Left forelimb (tissue), 1 donor: ENCODE measurements at places on chromosomes 16 and 17.

DNA sequence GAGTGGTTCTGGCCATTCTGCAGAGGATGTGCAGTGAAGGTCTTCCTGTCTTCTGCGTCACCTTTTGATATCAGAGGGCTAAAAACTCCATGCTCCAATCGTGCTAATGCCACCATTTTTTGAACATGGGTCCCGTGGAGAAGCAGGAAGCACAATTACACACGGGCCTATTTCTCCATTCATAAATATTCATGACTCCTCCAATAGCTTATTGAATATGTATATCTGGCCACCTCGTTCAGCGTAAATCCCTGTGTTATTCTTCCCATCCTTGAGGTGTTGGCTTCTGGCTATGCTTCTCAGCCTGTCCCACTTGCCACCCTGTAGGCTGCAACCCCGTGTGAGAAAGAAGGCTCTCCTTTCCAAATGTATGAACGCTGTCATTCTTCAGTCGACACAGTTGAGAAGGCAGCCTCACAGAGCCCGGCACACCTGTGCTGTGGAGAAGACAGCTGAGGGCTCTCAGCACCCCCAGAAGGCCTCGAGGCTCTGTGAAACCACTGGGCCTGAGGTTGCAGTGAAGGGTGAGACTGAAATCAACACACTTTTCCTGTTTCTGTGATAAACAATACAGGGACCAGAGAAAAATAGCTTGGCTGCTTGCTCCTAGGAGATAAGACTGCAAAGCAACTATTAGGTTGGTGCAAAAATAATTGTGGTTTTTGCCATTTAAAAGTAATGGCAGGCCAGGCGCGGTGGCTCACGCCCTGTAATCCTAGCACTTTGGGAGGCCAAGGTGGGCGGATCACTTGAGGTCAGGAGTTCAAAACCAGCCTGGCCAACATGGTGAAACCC lies 4.9 kb upstream of the ANKRD40CL start:
- peak; percentile 26 for DNase-seq

DNA sequence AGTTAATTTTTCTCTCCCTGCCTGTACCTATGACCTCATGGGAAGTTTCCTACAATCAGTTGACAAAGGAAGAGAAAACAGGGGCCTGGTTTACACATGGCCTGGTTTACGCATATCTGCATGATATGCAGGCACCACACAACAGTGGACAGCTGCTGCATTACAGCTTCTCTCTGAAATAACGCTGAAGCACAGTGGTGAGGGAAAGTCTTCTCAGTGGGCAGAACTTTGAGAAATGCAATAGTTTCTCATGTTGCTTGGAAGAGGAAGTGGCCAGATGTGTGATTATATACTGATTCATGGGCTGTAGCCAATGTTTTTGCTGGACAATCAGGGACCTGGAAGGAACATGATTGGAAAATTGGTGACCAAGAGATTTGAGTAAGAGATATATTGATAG lies 324.1 kb upstream of the GOT2 start:
- no peak for DNase-seq

DNA sequence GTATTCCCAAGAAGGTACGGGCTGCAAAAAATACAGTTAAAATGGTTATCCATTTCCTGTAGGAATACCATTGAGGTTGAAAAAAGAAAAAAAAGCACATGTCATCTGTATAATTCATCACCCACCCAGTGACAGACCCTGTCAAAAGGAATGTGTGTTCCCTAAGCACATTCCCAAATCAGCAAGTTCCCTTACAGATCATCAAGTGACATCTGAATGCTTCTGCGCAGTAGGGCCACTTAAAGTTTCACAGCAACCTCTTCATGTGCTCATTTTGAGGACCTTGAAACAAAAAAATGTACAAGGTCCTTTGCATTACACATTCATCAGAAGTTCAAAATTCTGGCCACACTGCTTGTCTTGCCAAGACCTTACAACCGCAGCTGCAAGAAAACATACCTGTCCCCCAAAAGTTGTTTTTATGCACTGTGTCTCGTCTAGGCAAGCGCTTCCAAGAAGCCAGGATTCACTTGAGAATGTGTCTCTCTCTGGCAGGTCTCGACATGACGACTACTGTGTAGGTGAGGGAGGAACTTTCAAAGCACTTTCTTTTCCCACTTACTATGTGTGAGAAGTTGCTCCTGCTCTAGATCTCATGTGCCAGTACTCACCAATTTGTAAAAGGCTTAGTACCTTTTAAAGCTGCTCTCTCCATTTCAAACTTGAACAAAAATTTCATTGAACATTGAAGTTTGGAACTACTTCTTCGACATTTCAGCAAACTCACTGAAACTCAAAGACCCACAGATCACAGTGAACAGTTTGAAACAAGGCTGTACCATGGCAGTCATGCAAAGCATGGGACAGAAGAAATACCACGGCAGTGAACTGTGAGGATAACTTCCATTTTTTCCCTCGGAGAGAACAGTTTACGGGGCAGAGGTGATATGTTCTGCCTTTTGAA lies 4.3 kb upstream of the POLG2 start:
- DNase-seq: no peak

DNA sequence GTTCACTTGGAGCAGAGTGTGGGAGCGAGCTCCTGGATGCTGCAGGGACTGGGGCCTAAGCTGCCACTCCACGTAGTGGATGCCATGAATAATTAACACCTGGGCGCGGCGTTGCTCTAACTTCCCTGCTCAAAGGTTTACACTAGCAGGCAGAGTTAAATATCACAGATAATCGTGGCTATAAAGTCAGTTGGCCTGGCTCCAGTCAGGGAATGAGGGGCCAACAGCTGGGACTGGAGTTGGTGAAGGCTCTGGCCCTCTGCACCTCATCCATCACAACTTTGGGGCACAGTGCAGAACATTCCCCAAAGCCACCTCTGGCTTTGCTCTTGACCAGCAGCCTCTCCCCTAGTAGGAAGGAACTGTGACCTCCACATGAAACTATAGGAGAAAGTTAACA lies 10.9 kb downstream of the HOXB4 start:
- no peak for DNase-seq

DNA sequence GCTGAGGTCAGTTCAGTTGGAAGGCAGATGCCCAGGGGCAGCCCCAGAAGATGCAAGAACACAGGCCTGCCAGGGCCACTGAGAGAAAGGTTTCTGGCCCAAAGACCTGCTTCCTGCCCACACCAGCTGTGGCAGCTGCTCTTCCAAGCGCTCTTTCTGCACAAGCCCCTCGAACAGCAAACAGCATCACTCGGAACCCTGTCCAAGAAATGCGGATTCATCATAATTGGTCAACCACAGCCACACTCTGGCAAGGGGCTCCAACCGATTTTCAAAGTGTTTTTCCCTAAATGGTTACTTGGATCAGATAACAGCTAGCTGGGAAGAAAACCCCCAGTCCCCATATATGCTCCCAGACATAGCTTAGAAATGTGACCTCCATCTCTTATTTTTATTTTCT lies 71.1 kb upstream of the DNAH17 start:
- no peak for DNase-seq

GRCh38 chr16:87580855-87581261 lies 21.4 kb upstream of the JPH3 start:
- DNase-seq: no peak

DNA sequence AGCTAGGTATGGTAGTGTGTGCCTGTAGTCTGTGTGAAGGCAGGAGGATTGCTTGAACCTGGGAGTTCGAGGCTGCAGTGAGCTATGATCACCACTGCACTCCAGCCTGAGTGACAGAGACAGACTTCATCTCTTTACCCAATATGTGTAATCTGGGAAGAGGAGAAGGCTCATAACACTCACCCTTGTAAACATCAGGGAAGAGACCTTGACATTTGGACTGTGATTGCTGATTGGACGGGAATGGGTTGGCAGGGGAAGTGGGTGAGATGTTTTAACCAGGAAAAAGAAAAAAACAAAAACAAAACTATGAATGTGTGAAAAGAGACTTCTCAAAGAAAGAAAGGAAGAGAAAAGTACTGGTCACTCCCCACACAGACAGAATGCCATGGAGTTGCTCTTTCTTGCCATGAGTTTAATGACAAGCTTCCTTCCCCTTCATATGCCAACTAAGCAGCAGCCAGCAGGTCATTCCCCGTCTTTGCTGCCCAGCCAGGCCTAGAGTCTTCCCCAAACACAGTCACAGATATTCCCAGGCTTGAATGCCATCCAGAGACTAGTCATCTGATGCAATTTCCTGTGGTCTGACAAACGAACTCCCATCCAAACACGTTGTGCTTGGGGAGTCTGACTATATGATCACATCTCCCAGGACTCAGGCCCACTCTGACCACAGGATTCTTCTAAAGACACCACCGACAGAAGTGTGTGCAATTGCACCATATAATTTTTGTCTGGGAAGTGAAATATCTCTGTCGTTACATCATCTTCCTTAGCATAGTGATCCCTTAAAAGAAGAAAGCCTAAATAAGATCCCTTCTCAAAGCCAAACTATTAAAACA lies 3.6 kb upstream of the XAF1 start:
- DNase-seq: no peak

DNA sequence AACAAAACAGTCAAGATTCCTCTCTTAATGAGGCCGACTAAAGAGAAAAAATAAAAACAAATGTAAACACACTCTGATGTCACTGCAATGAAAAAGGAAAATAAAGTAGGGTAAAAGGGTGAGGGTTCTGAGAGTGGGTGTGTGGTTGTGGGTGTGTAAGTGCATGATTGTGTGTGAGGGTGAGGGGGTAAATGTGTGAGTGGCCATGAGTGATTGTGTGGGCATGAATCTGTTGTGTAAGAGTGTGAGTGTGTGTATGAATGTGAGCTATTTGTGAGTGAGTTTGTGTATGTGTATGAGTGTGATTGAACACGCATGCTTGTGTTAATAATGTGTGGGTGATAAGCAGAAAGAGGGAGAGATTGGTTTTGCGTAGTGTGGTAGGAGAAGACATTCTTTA lies 132.8 kb downstream of the CDH11 start:
- no peak for DNase-seq

DNA sequence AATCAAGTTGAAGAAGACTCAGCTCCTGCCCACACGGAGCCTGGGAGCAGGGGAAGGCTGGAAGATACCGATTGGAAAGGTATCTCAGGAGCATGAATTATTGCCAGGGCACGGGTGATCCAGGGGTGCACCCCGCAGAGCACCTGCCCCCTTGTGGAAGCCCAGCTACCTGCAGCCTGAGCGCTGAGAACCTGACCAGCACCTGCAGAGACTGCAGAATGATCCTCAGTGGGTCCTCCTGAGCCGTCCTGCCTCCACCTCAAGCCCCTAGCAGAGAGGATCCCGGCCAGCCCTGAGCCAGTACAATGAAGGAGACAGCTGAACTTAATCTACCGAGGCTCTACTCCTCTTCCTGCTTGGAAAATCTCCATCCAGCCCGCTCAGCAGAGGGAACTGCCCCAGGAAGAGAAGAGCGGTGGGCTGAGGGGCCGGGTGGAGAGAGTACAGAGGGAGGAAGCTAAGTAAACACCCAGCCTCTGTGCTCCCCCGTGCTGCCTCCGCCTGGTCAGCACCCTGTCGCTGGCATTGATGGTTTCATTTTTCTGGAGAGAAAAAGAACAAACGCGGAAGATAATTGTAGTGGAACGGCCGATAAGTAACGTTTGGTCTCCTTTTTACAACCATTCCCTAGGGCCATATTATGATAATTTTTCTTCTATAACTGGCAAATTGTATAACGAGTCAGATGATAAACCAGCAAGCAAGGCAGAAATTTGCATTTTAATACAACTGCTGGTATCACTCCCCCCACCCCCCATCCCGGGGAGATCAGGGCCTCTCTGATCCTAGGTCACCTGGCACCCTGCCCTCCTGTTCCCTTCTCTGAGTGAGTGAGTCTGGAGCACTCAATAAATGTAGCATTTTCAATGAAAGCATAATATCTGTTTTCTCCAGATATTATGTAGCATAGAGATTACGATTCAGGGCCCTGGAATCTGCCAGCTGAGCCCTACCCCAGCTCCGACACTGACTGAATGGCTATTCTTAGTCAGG lies 204.5 kb upstream of the RPL38 start:
- DNase-seq: no peak

DNA sequence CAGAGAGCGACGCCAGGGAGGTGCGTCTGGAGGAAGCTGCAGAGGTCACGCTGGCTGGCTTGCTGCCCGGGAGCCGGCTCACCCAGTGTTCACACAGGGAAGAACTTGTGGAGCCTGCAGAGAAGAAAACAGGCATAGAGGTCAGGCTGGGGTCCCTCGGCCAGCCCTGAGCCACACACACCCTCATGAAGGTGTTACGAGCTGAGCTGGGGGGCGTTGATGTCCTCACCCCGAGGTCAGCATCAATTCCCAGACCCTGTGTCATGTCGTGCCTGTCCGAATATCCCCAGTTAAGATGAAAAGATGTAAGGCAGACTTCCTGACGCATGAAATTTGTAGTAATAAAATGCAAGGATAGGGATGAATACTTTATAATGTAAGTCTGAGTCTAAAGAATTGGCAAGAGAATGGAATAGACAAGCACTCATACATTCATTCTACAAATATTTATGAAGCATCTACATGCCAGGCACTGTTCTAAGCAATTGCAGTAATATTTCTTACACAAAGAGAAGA lies 77.1 kb downstream of the USP31 start:
- no peak for DNase-seq

DNA sequence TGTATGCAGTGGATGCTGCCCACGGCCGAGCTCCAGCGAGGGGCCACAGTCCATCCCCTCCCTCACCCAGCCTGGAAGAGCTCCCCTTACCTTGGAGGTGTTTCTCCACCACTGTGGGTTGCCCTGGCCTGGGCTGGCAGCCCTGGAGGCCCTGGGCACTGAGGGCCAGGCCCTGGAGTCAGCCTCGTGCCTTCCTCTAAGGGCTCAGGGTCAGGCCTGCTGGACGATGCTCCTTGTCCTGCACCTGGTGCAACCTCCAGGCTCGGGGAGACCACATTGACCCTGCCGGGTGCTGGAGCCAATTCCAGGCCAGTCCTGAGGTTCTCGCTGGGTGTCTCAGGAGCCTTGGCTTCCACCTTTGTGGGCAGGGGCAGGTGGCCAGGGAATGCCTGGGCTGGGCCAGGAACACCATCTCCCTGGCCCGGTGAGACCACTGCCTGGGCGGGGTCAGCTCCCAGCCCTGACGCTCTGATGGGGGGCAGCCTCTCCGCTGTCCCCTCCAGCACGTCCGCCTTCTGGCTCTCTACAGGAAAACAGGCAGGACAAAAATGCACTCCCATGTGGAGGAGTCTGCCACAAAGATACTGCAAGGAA lies 10.4 kb downstream of the MYLK3 start:
- DNase-seq: no peak

- DNase-seq: no peak
Measured at GRCh38 chr16:24758373-24758772, 28.9 kb downstream of the TNRC6A start.
